Fibroblast of the aortic adventitia (primary cell): ENCODE measurements at places on chromosomes 4 and X. TPM values are rescaled to one million over a fixed set of nuclear protein-coding genes. Genes with fewer than 3 reads are reported as not detected.
A peak's percentile ranks its signal among the peaks of the same experiment; 100 is the strongest.

DNA sequence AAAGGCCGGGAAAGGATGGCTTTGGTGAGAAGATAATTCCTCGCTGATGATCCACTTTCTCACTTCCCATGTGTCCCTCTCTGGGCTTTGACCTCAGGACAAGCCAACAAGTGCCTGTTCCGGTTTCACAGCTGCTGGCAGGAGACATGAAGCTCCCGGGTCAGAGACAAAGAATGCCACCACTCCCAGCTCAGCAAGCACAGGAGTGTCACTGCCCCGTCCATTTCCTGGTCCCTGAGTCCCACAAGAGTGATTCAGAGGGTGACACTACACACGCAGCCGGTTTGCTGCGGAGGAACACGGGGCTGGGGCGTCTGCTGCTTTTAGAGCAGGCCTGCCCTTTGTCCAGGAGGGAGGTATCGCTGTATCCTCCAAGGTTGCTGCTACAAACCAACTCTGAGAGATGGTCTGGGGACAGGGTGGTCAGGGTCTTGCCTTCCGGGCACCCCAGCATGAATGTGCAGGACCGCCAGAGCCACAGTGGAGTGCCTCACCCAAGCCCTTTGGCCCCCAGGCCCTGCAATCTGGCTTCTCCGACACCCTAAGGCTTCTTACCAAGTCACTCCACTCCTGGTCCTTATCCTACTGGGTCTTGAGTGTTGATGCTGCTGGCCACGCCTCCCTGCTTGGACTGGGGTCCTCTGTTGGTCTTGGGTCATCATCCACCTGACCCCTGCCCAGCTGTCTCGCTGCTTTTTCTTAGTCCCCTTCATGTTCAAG, 49.5 kb downstream of the CPZ start:
- no peak for DNase-seq

The ENPEP gene
- total RNA-seq: 0.54 and 5.9 TPM in 2 replicates

The HSFX4 gene
- total RNA-seq: not detected in 2 replicates

The GLRA2 gene
- not detected in 2 replicates for total RNA-seq

The ZNF518B gene
- total RNA-seq: 15.0 and 31.4 TPM in 2 replicates

GRCh38 chrX:109863811-109864210, 130.8 kb upstream of the ACSL4 start:
- DNase-seq: no peak

DNA sequence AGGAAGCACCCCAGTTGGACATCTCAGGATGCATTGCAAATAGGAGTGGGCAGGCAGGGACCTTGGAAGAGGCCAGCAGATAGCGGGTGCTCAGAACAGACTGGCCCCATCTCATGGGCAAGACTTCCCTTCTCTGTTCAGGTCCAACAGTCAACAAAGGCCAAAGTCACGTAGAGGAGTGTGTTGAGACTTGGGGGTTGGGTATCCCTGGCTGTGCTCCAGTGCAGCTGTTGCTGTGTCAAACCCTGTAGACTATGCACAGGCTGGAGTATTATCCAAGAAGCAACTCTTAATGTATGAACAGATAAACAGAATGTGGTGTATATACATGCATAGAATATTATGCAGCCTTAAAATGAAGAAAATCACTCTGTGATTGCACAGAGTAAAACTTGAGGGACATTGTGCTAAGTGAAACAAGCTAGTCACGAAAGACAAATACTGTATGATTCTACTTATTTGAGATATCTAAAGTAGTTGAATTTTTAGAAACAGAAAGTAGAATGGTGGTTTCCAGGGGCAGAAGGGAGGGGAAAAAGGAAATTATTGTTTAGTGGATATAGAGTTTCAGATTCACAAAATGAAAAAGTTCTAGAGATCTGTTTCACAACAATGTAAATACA, 192.1 kb upstream of the LCORL start:
- no peak for DNase-seq

The DMP1 gene
- total RNA-seq: not detected in 2 replicates

The ATP8A1 gene
- 7.5 TPM in 2 replicates for total RNA-seq

DNA sequence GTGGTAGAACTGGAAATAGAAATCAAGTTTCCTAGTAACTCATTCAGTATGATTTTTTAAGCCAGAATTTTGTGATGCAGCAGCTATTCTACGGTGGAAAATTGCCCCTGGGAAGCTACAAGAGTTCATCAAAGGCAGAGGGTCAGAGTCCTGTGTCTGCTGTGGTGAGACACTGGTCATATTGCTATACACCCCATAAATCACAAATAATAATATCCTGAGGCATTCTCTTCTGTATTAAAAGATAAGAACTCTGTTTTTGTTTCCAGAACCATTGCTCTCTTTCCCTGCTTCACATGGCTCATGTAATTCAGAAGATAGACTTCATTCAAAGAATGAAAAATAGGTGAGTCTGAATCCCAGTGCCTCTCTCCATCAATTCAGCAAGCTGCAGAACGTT, 188.8 kb upstream of the NOCT start:
- no peak for DNase-seq

The OPHN1 gene
- total RNA-seq: 5.6 and 9.4 TPM in 2 replicates

DNA sequence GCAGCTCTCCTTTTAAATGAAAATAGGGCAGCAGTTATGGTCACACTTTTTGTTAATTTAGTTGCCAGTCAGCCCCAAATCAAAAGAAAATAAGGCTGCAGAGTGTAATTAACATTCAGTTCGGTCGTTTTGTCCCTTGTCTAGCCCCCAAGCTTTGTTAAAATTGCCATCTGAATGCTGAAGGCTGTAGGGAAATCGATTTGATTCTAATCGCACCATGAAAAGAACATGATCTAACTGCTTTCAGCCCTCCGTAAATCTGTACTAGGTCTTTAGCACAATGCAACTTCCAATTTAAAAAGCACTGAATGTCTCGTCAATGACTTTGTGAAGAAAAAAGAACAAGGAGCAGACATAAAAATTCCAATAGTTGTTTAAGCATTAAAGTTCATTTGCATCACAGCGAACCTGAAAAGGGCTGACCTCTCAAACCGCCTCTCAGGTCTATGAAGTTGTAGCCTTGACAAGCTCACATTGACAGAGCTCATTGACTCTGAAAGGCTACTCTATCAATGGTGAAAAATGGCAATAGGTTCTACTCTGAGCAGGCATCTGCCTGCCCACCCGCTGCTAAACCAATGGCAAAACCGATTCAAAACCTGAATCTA, 48.9 kb downstream of the CHIC2 start:
- DNase-seq: no peak

The ITIH6 gene
- total RNA-seq: not detected in 2 replicates

The HERC5 gene
- total RNA-seq: 1.5 and 16.1 TPM in 2 replicates

- peak; percentile 1 for DNase-seq
Measured at GRCh38 chrX:81414630-81415029, 212.7 kb downstream of the SH3BGRL start.

DNA sequence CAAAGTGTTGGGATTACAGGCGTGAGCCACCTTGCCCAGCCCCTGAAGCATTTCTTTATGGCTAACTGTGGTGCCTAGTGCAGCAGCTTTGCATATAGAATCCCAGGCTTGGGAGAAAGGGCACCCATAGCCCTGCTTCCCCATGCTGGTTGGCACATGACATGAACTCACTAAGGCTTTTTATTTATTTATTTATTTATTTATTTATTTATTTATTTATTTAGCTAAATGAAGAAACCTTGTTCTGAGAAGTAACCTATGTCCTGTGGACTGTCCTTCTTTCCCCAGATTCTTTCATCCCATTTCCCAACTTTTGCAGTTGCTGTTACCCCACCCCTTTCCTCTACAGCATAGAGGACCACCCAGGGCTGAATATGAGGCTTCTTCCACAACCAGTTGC, 1.9 kb upstream of the GJB1 start:
- DNase-seq: no peak

The PIN4 gene
- total RNA-seq: 4.6 and 9.0 TPM in 2 replicates

The SYTL5 gene
- 0.08 and 0.36 TPM in 2 replicates for total RNA-seq

GRCh38 chrX:82127228-82128123, 925.6 kb downstream of the SH3BGRL start:
- DNase-seq: no peak

The GLRA3 gene
- total RNA-seq: not detected in 2 replicates

DNA sequence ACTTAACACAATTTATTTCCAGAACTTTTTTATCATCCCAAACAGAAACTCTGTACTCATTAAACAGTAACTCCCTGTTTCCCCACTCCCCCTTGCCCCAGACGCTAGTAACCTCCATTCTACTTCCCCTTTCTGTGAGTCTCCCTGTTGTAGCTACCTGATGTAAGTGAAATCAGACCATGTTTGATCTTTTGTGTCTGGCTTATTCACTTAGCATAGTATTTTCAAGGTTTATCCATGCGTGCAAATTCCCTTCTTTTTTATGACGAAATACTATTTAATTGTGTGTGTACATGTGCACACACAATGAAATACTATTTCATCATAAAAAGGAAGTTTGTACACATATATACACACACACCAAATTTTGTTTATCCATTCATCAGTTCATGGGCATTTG, 5.2 kb downstream of the PKD2 start:
- DNase-seq: no peak

The DCAF8L2 gene
- not detected in 2 replicates for total RNA-seq

DNA sequence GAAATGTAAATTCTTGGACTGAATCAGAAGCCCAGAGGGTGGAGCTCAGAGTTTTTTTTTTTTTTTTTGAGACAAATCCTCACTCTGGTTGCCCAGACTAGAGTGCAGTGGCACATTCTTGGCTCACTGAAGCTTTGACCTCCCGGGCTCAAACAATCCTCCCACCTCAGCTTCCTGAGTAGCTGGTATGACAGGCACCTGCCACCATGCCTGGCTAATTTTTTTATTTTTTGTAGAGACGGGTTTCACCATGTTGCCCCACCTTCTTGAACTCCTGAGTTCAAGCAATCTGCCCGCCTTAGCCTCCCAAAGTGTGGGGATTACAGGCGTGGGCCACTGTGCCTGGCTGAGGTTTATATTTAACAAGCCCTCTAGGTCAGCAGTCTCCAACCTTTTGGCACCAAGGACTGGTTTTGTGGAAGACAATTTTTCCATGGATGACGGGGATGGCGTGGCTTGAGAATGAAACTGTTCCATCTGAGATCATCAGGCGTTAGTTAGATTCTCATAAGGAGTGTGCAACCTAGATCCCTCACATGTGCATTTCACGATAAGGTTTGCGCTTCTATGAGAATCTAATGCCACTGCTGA, 76.7 kb downstream of the FHIP1A start:
- DNase-seq: no peak

The CXCL11 gene
- not detected in 2 replicates for total RNA-seq

- no peak for DNase-seq
Measured at GRCh38 chrX:105273326-105273725, 52.8 kb upstream of the TEX13A start.

The NEUROG2 gene
- total RNA-seq: not detected in 2 replicates

- DNase-seq: no peak
Measured at GRCh38 chrX:39227371-39227770, 426.1 kb downstream of the MID1IP1 start.

The NKRF gene
- total RNA-seq: 5.2 and 6.2 TPM in 2 replicates

The NSUN7 gene
- under 0.01 TPM in 1 of 2 replicates, not detected in the other for total RNA-seq

DNA sequence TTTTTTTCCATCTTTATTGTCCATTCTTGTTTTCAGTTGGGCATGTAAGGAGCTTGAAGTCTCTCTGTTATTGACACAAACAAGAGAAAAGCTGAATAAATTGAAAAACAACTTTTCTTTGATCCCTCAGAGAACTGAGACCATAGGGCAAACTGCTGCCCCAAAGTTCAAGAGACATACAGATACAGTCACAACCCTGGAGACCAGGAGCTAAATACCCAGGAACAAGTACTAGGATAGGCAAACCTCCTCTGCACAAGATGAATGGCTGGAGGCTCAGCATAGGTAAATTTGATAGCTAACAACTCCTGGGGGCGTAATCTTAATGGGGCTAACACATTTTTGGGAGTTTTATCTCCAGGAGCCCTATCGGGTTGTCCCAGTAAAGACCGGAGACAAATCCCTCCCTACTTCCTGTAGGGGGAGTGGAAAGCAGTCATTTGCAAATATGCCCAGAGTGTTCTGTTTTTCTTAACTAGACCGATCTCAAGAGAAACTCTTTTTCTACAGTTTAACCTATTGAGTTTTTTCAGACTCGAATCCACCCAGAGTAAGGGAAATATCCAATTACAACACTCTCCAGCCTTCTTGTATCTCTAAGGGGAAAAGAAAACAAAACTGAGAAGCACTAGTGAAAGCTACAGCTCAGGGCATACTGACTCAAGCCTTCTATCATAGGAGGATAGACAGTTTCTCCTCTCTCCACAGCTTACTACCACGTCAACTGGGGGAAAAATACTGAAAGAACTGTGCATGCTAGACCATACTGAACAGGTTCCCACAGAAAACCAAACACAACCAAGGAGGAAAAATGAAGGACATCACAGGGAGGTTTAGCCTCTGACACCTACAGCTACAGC, 23.1 kb downstream of the MAGEA8 start:
- peak; percentile 13 for DNase-seq

- no peak for DNase-seq
Measured at GRCh38 chr4:98318521-98318920, 57.3 kb downstream of the RAP1GDS1 start.

The TEC gene
- total RNA-seq: 0.72 and 3.5 TPM in 2 replicates

DNA sequence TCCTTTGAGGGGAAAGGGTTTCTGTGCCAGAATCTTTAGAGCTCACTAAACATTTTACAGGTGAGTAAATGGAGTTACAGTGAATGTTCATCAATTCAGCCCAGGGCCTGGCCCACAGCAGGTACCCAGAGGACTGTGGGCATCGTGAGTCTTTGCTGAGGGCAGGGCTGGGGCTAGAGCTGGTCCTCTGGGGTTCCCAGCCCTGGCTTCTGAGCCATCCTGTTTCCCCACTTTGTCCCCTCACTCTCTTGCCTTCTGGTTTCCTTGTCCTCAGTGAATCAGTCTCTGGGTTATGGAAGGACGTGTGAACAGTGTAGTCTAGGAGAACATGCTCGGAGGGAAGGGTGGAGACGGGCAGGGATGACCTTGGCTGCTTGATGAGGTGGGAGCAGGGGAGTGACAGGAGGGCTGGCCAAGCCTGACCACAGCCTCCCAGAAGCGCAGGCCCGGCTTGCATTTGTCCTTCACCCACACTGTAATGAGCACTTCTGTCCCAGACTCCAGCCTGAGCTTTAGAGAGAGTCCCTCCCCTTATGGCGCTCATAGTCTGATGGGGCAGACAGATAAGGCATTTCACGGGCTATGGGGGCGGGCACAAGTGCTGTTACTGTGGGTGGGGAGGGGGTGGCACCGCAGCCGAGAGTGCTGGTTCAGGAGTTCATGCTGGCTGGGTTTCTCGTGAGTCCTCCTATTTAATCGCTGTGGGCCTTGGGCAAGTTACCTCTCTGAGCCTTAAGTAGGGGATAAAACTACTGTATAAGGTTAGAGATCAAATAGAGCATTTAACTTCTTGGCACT, 17.3 kb downstream of the TBC1D14 start:
- no peak for DNase-seq

GRCh38 chr4:55920571-55920970, 28.2 kb upstream of the CEP135 start:
- DNase-seq: peak; percentile 10

DNA sequence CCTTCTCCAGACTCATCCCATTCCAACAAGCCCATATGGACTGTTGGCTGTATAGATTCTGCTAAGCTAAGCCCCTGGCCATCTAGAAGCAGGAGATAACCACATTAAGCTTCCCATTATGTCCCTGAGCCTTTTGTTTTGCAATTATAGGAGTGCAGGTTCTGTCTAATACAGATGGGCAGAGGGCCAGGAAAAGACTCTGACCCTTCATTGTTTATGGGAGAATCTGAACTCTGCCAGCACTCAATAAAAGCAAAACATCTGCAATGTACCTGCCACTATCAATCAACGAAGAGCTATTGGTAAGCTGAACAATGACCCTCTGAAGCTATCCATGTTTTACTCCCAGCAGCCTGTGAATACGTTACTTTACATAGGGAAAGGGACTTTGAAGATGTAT, 207.3 kb upstream of the CLNK start:
- DNase-seq: no peak
